ENCODE measurements at places on chromosomes 1 and 21.

DNA sequence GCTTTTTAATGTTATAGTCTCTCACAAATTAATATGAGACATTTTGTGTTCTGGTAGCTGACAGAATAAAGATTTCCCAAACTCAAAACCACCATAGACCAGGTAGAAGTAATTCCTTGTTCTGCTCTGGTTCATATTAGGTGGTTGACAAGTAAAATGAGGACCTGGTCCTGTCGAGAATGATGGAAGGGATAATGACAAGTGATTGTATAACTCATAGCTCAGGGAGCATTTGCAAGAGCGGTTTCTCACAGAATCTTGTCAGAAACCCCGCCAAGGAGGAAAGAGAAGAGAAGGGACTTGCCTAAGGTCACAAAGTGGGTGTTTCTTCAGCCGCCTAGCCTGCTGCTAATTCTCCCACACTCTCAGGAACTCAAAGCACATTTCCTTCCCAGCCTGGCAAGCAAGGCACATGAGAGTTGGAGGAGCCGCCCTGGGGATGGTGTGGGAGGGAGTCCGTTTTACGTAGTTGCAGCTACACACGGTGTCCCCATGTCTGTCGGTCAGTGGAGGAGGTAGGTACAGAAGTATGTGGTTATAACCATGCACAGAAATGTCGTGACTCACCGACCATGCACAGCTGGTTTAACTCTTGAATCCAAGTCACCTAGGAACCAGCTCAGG is 46.5 kb downstream of the SAMD13 start:
- DNase-seq = no peak

- no peak for DNase-seq
These were observed 19.3 kb downstream of the PRKACB start for GRCh38 chr1:84163123-84163931.

DNA sequence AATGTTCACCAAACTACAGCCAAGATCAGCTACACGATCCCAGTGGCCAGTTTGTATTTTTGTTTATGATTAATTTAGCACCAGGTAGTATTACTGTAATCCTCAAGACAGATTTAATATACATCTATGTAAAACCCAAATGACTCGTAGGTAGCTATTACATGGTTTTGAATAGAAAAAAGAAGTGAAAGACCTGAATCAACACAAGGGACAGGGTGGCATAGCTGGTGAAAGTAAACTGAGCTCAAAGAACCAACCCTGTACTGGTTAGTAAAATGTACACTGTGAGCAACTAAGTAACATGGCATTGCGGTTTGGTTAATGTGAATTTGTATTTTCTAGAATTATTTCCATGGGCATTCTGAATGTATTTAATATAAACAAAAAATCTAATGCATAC is 8.8 kb downstream of the GPATCH2 start:
- no peak for DNase-seq

DNA sequence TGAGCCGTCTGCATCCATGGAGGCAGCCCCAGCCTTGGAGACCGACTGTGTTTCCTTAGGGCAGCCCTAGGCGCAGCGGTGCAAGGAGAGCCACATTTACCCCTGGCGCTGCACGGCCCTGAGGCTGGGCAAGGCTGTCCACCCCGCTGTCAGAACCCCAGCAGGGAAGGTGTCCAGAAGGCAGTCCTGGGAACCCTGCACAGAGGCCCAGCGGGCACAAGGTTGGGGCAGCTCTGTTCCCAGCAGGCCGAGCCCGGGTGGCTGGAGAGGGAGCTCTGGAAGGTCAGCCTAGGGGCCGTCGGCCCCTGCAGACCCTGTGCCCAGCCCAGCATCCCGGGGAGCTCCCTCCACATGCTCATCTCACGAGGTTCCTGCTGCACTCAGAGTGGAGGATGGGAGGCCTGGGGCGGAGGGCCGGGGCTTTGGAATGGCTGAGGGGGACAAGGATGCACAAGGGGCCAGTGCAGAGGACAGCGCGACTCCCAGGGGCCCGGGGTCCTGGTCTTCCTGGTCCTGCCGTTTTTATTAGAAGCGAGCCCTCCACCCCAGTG is 19.9 kb upstream of the SAMD11 start:
- no peak for DNase-seq
